Pulmonary artery endothelial cell (primary cell): ENCODE measurements at places on chromosomes 5 and 9.

- DNase-seq: no peak
Measured at GRCh38 chr5:116272281-116272941, 187.6 kb downstream of the COMMD10 start.

- no peak for DNase-seq
Measured at GRCh38 chr9:21477466-21477865, 4.6 kb downstream of the IFNE start.

DNA sequence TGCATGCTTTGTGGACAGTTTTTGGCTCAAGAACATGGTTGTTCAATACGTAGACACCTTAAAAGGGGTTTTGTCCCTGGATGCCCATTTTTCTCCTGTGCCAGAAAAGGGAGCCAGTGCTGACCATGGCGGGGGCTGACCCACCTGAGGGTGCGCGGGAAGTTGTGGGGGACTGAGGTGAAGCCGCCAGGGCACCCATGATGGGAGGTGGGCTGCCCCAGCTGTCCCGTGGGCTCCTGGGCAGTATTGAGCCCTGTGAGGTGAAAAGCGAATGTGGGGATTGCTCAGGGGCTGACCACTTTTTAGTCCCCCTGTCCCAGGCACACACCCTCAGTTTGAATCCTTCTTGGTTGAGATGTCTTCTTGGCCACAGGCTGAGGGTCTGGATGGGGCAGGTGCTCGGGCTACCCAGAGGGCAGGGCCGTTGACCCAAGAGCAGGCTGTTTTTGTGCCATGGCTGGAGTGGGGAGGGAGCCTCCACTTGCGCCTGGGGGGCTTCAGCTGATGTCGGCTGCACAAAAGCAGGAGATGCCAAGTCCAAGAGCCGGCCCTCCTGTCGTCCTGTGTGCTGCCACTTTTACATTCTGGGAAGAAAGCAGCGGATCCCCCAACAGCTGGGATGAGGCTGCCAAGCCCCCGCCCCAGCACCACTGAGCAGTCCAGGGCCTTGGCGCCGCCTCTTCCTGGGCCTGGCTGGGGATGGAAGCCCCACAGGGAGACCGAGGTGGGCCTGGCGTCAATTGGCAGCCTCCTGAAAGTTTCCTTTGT lies 120.1 kb downstream of the WNK2 start:
- DNase-seq: no peak

DNA sequence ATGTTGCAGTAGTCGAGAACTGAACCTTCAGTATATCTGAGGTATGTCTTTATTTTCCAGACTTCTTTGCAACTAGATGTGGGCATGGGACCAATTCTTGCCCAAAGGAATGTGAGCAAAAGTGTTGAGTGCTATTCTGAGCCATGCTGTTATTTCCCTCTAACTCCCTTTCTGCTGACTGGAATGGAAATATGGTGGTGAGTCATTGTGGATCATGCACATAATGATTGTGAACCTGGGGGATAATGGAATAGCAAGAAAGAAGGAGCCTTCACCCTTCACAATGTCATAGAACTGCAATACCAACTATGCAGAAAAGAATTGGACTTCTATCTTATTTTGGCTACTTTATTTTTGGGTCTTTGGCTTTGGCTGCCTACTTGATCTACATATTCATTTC lies 10.3 kb upstream of the DOCK2 start:
- DNase-seq: peak; percentile 36

- DNase-seq: no peak
Measured at GRCh38 chr9:118643118-118643517, 726.1 kb downstream of the BRINP1 start.

DNA sequence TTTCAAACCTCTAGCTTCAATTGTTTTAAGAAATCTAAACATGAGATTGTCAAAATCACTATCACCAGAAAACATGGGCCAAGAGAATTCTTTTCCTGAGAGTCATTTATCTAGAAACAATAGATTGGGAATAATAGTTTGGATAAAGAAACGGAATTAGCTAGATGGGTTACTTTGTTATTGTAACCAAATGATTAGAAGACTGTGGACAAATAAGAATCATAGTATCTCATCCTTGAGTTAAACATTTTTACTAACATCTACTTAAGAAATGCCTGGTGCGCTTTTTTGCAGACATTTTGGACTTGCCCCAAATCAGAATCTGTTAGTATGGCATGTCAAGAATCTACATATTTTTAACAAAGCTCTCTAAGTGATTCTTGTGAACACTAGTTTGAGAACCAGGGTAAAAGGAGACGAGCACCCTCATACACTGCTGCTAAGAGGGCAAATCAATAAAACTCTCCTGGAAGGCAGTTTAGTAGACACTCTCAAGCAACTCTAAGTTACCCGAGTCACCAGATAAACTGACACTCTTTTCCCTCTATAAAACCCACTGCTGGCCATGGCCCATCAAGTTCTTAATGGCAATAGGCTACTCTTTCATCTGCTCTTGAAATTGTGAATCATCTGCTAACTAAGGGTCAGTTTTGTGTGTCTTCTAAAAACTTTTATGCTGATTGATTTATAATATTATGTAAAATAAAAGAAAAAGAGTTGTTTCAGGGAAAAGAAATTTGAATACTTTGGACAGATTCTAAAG lies 39.1 kb downstream of the TPD52L3 start:
- DNase-seq: no peak

DNA sequence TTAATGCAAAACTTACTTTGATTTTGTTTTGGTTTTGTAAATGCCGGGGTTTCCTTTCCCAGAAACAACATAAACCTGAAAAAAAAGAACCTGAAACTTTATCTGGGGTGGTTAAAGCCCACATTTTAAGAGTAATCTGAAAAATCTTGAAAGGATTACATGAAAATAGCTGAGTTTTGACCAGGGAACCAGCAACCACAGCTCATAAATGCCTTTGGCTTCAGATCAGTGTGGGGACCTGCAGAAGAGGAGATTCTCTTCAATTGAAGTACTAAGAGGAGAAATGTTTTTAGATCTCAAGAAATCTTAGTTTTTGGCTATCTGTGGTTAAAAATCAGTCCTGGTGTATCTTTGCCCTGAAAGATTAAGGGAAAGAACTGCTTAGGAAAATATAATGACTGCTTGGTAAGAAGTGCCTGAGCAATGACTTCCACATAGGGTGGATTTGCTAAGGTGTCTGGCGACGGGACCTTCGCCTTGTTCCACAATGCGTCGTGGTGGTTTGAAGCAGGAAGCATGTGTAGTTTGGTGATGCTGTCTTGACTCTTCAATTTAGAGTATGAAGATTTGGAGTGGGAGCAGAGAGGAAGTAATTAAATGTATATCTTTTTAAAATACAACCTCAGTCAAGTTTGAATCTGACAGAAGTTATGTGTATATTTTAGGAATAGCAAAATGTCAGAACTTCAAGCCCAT lies 186.5 kb downstream of the MAN2A1 start:
- no peak for DNase-seq

DNA sequence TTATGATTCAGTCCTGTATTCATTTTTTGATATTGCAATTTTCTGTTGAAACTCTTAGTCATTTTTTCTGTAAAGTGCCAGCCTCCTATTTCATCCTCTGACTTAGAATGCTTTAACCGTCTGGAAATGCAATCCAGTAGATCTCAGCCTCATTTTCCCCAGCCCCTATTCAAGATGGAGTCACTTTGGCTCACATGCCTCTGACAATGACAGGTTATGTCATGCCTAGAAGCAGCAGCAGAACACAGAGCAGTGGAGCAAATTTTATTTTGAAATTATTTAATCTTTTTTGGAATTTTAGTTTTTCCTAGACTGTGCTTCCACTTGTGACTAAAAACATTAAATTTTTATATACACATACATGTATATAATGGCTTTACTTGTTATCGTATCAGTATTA lies 1053.2 kb downstream of the TAF11L14 start:
- DNase-seq: no peak

DNA sequence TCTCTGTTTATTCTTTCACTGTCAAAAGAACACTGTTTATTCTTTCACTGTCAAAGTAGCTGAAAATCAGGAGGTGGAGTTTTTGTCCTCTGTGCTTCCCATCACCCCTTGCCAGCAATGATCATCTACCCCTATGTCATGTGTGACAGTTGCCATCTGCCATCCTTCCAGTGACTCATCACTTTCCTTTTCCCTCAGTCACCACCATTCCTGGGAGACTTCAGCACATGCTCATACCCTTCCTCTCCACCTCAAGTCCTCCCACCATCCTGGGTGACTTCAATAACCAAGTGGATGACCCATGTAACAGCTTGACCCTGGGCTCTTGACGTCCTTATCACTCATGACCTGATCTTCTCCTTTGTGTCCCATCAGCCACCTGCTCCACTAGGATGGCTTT lies 43.3 kb upstream of the RASEF start:
- DNase-seq: no peak

DNA sequence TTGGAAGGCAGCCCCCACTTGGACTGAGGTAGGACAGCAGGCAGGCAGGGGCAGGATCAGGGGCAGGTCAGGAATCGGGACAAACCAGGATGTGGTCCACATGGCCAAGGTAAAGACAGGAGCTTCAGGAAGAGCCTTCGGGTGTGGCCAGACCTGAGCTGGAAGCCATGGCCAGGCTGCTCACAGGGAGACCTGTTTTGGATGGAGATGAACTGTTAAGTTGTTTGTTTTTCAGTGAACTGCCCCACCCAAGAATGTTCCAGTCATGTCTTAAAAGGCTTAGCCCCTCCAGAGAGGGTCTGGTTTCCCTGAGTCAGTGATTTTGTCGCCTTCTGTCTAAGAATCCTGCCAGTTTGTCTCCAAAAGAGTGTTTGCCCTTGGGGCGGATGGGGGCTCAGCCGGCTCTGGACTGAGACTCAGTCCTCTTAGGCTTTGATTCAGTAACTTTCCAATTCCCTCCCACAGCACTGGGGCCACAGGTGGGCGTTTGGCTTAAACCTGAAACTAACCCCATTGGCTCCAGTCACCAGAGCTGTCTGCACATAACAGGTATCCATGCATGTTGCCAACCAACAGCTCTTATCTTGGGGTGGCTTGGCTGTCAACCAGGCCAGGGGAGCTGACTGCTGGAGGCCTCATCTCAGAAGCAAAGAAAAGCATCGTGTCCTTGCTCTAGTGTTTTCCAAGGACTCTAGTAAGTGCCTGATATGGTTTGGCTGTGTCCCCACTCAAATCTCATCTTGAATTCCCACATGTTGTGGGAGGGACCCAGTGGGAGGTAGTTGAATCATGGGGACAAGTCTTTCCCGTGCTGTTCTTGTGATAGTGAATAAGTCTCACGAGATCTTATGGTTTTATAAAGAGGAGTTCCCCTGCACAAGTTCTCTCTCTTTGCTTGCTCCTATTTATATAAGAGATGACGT lies 11.3 kb upstream of the ANKH start:
- no peak for DNase-seq

- no peak for DNase-seq
Measured at GRCh38 chr9:11269036-11269435, 656.2 kb upstream of the PTPRD start.

DNA sequence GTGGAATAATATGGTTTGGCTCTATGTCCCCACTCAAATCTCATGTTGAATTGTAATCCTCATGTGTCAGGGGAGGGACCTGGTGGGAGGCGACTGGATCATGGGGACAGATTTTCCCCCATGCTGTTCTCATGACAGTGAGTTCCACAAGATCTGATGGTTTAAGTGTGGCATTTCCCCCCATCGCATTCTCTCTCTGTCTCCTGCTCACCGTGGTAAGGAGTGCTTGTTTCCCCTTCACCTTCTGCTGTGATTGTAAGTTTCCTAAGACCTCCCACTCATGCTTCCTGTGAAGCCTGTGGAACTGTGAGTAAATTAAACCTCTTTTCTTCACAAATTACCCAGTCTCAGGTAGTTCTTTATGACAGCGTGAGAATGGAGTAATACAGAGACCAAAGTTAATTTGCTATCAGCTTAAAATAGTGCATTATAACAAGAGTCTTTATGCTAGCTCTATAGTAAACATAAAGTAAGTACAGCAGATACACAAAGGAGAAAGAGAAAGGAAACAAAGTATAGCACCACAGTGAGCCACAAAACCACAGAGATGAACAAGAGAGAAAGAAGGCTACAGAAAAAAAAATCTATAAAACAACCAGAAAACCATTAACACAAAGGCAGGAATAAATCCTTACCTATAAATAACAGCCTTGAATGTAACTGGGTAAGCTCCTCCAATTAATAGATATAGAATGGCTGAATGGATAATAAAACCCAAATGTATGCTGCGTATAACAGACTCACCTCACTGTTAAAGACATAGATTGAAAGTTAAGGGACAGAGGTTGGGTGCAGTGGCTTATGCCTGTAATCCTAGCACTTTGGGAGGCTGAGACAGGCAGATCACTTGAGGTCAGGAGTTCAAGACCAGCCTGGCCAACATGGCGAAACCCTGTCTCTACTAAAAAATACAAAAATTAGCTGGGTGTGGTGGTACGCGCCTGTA lies 39.7 kb downstream of the RAPGEF6 start:
- no peak for DNase-seq

DNA sequence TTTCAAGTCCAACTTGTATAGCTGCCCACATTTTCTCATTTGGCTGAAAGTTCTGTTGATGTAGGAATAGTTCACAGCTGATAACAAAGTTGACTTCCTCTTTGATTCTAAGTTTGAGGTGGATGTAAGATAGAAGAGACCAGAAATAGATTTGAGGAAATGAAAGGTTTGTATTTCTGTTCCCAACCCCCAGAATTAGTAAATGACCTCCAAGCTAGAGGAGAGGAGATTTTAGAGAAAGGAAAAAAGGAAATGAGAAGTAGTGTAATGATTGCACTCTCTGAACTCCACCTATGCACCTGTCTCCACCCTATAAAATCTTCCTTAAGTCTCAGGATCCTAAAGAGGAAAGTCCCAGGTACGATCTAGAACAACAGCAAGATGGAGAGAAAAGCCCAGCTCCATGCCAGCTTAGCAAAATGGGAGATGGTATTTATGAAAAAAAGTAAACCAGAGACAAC lies 130.4 kb upstream of the POC5 start:
- DNase-seq: no peak

GRCh38 chr5:149489605-149490037 lies 61.6 kb downstream of the CSNK1A1 start:
- DNase-seq: no peak
